ENCODE measurements at places on chromosomes 11 and 22.

DNA sequence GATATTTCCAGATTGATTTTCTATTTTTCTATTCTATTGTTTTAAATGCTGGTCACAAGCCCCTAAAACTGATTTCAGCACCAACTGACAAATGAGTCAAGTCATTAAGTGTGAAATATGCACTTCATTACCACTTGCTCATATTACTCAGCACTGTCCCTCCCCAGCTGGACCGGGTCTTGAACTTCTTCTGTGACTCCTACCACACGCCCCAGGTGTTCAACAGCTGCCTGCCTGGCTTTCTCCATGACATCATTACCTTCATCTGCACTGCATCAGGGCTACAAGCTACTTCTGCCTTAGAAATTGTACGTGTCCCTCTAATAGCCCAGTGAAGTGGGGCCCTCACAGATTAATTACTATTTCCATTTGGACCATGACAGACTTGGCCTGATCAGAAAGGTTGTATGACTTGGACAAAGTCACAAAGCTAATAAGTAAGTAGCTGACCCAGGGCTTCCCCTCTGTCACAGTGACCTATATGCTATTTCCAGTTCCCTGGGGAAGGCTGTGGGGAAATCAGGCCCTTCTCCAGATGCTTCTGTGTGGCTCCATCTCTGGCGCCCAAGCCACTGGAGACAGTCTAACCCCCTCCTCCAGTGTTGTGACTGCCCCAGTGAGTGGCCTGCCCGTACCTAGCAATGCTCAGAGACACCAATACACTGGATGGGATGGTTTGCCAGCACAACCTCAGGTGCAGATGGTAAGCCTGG is 18.1 kb downstream of the TBC1D10A start:
- DNase-seq: no peak
- peak overlapping the region; percentile 92 for H3K27ac ChIP-seq
- peak overlapping the region; percentile 76 for H3K4me3 ChIP-seq
- H3K36me3 ChIP-seq: peaks cover 9% of the 10 kb centered on the region
- H3K4me1 ChIP-seq: peaks cover 91% of the 10 kb centered on the region

DNA sequence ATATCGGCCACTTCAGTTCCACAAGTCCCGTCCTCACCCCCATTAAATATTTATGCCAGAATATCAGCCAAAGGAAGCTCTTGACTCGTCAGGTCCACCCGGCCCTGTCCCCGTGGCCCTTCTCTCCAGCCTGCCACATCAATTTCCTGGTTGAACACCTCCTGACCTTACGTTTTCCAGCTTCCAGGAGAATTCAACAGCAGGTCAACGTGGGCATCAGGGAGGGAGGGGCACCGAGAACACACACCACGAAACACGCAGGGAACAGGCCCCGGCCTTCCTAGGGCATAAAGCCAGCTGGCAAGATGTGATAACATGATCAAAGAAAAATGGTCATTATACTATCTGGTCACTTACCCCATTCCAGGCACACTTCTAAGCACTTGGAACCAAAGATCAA is 15.3 kb downstream of the SULT4A1 start:
- H3K27me3 ChIP-seq: peaks cover 68% of the 10 kb centered on the region
- H3K4me1 ChIP-seq: no peaks in the 10 kb centered on the region
- DNase-seq: no peak
- no peaks in the 10 kb centered on the region for H3K36me3 ChIP-seq

DNA sequence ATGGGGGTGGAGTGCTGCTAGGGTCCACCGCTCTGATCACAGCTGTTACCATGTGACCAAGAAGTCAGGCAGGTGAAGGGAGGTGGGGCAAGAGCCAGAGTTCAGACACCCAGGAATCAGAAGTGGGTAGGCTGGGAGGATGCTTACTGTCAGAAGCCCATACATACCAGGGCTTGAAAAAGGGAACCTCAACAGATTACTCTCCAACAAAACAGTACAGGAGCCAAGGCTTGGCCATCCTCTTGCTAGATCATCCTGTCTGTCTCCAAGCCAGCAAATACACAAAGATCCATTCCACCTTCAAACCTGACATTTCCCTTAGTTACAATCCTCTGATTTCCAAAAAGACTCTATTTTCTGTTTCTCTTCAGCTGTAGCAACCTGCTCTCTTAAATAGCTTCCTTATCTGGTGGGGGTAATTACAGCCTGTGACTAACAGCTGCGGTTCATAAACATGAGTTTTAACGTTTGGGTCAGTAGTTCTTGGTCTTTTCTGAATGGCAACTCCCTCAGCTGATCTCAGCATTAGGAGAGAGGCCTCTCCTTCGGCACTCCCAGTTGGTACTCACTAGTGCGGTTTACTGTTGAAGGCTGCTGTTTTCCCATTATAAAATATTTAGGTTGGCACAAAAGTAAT is 31.1 kb upstream of the WT1 start:
- peaks cover 31% of the 10 kb centered on the region for H3K27me3 ChIP-seq
- no peak overlapping the region for H3K4me3 ChIP-seq
- DNase-seq: no peak
- no peak overlapping the region for H3K27ac ChIP-seq
- H3K4me1 ChIP-seq: no peaks in the 10 kb centered on the region

DNA sequence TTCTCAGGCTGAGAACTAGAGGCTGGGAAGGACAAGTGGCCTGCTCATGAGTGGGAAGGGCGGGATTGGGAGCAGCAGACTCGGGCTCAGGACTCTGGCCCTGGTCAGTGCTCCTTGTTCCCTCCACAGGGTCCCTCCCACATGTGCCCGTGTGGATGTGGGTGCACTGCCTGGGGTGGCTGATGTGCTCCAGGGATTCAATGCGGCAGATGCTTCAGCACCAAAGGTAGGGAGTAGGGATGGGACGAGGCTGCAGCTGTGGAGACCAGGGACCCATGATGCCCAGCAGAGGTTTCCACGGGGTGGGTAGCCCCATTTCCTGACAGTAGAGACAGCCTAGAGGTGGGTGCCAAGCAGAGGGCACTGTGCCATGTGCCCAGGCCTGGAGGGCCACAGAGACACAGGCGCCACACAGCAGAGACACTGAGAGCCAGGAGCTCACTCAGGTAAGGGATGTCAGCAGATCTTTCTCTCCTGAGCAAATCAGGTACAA is 89.5 kb downstream of the GGTLC2 start:
- H3K36me3 ChIP-seq: peaks cover 5% of the 10 kb centered on the region
- no peak for DNase-seq
- H3K27ac ChIP-seq: peak overlapping the region; percentile 93
- peaks cover 69% of the 10 kb centered on the region for H3K4me1 ChIP-seq
- H3K27me3 ChIP-seq: no peaks in the 10 kb centered on the region
- H3K4me3 ChIP-seq: peak overlapping the region; percentile 87

- H3K36me3 ChIP-seq: peaks cover 8% of the 10 kb centered on the region
- H3K27ac ChIP-seq: peak overlapping the region; percentile 89
- no peaks in the 10 kb centered on the region for H3K27me3 ChIP-seq
- no peak for DNase-seq
Observed at GRCh38 chr11:57800444-57801182, 39.0 kb downstream of the CTNND1 start.

DNA sequence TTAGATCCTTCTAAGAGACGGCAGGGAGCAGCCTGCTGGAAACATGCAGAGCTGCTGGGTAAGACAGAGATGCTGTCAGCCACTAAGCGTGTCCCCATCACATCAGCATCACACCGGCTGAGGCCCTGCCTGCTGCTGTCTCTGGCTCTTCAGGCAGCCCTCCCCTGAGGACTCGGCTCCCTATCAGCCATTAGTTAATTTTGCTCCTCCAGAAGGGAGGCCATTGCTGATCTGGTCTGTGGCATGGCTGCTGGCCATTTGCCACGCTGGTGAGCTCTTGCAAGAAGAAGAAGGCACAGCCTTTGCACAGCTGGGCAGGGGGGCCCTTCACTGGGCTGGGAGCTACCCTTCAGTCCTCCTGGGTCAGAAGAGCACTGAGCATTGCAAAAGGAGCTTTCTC is 131.2 kb upstream of the PARVA start:
- peaks cover 14% of the 10 kb centered on the region for H3K4me1 ChIP-seq
- DNase-seq: no peak
- H3K27me3 ChIP-seq: no peaks in the 10 kb centered on the region
- no peak overlapping the region for H3K4me3 ChIP-seq
- peaks cover 23% of the 10 kb centered on the region for H3K36me3 ChIP-seq

DNA sequence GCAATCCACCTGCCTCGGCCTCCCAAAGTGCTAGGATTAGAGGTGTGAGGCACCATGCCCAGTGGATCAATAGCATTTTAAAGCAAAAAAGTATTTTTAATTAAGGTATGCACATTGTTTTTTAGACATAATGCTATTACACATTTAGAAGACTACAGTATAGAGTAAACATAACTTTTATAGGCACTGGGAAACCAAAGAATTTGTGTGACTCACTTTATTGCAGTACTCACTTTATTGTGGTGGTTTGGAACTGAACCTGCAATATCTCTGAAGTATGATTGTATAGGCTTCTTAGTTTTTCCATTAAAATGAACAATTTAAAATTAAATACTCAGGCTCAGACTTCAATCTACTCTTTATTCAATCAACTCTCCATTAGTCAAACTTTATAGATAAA is 17.5 kb upstream of the CD3E start:
- DNase-seq: no peak
- H3K27me3 ChIP-seq: no peaks in the 10 kb centered on the region
- H3K4me1 ChIP-seq: peaks cover 6% of the 10 kb centered on the region
- H3K27ac ChIP-seq: no peak overlapping the region

- no peaks in the 10 kb centered on the region for H3K27me3 ChIP-seq
- peaks cover 10% of the 10 kb centered on the region for H3K36me3 ChIP-seq
- no peak overlapping the region for H3K27ac ChIP-seq
- no peak for DNase-seq
- H3K4me1 ChIP-seq: peaks cover 12% of the 10 kb centered on the region
Observed at GRCh38 chr11:803770-804598, 1.0 kb downstream of the PIDD1 start.

DNA sequence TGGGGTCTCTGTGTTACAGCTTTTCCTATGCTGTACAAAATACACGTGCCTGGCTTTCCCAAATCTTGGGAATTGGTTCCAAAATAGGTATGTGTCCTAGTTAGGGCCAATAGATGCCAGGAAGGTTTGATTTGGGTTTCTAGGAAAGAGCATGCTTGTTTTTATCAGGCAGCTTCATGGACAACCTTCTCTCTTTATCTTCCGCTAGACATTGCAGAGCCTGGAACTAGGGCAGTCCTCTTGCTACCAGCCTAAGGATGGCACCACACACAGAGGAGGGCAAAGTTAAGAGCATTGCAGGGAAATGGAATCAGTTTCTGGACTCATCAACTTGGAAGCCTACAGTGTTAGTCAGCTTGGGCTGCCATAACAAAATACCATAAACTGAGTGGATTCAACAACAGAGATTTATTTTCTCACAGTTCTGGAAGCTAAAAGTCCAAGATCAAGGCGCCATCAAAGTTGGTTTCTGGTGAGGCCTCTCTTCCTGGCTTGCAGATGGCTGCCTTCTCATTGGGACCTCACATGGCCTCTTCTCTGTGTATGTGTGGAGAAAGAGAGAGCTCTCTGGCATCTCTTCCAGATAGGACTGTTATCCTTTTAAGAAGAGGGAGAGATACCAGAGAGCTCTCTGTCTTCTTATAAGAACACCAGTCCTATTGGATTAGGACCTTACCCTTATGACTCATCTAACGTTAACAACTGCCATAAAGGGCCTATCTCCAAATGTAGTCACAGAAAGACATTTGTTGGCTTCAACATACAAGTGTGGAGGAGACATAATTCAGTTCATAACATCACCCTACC is 27.3 kb upstream of the CREB3L1 start:
- H3K4me3 ChIP-seq: no peak overlapping the region
- DNase-seq: no peak
- peaks cover 9% of the 10 kb centered on the region for H3K27me3 ChIP-seq
- H3K36me3 ChIP-seq: no peaks in the 10 kb centered on the region
- no peak overlapping the region for H3K27ac ChIP-seq
- no peaks in the 10 kb centered on the region for H3K4me1 ChIP-seq

DNA sequence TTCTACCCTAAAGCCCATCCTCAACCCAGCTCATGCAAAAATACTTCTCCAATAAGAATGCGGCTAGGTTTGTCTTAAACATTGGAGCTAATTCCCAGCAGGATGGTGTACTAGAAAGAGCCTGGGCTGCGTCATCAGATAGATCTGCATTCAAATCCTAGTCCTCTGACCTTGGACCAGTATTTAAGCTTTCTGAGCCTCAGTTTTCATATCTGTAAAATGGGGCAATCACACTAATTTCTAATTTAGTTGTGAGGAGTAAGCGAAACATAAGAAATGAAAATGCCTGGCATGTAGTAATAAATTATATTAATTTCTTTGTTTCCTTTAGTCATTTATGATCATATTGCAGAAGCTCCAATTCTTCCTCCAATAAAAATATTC is 32.2 kb upstream of the ACCSL start:
- H3K27me3 ChIP-seq: peaks cover 11% of the 10 kb centered on the region
- no peak for DNase-seq
- no peak overlapping the region for H3K27ac ChIP-seq
- H3K4me1 ChIP-seq: no peaks in the 10 kb centered on the region
- no peaks in the 10 kb centered on the region for H3K36me3 ChIP-seq
- H3K4me3 ChIP-seq: no peak overlapping the region

GRCh38 chr11:105857728-105858127 is 164.3 kb downstream of the MSANTD4 start:
- no peaks in the 10 kb centered on the region for H3K4me1 ChIP-seq
- no peaks in the 10 kb centered on the region for H3K36me3 ChIP-seq
- no peak overlapping the region for H3K4me3 ChIP-seq
- H3K27ac ChIP-seq: no peak overlapping the region
- no peak for DNase-seq

- no peak for DNase-seq
- H3K36me3 ChIP-seq: peaks cover 13% of the 10 kb centered on the region
- peak overlapping the region; percentile 96 for H3K27ac ChIP-seq
- H3K4me1 ChIP-seq: peaks cover 54% of the 10 kb centered on the region
- H3K4me3 ChIP-seq: peak overlapping the region; percentile 92
- no peaks in the 10 kb centered on the region for H3K27me3 ChIP-seq
Observed at GRCh38 chr11:34916843-34917770, 689 bp downstream of the PDHX start.

GRCh38 chr22:46491946-46492345 is 45.5 kb downstream of the CELSR1 start:
- no peaks in the 10 kb centered on the region for H3K36me3 ChIP-seq
- DNase-seq: no peak
- no peak overlapping the region for H3K27ac ChIP-seq
- H3K4me3 ChIP-seq: no peak overlapping the region
- no peaks in the 10 kb centered on the region for H3K4me1 ChIP-seq

GRCh38 chr22:22786301-22787115 is 101.1 kb upstream of the IGLL5 start:
- no peaks in the 10 kb centered on the region for H3K36me3 ChIP-seq
- H3K27ac ChIP-seq: peak overlapping the region; percentile 93
- peak overlapping the region; percentile 57 for H3K4me3 ChIP-seq

DNA sequence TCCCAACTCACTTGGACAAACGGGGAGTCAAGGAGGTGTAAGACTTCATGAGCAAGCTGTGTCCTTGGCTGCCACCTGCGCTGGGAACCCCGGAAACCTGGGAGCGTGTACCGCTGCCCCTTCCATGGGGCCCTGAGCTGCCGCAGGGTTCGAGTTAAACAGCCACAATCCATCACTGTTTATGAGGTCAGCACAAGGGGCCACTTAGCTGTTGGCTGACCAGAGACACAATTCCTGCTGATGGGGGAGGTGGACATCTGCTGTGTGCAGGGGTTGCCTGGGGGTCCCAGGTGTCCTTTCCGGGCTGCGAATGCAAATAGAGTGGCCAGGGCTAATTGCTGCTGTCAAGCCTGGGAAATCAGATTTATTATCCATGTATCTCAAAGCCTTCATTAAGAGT is 549.3 kb downstream of the BRD1 start:
- DNase-seq: no peak
- H3K4me1 ChIP-seq: no peaks in the 10 kb centered on the region
- H3K27ac ChIP-seq: no peak overlapping the region
- H3K36me3 ChIP-seq: no peaks in the 10 kb centered on the region
- peaks cover 50% of the 10 kb centered on the region for H3K27me3 ChIP-seq

- no peak for DNase-seq
- H3K4me1 ChIP-seq: no peaks in the 10 kb centered on the region
- peaks cover 16% of the 10 kb centered on the region for H3K27me3 ChIP-seq
- no peak overlapping the region for H3K4me3 ChIP-seq
Observed at GRCh38 chr11:2250485-2250884, 19.9 kb downstream of the ASCL2 start.
